ENCODE measurements at places on chromosomes 11 and 22.

- no peak for DNase-seq
These were observed 82.7 kb downstream of the GGT1 start for GRCh38 chr22:24685531-24686190.

GRCh38 chr22:19122752-19123492 is 710 bp upstream of the DGCR2 start:
- peak; percentile 16 for DNase-seq

- no peak for DNase-seq
These were observed 234.1 kb downstream of the KIRREL3 start for GRCh38 chr11:126766440-126766839.

- DNase-seq, result no peak
These were observed 95.9 kb downstream of the TIMP3 start for GRCh38 chr22:32897400-32897799.

DNA sequence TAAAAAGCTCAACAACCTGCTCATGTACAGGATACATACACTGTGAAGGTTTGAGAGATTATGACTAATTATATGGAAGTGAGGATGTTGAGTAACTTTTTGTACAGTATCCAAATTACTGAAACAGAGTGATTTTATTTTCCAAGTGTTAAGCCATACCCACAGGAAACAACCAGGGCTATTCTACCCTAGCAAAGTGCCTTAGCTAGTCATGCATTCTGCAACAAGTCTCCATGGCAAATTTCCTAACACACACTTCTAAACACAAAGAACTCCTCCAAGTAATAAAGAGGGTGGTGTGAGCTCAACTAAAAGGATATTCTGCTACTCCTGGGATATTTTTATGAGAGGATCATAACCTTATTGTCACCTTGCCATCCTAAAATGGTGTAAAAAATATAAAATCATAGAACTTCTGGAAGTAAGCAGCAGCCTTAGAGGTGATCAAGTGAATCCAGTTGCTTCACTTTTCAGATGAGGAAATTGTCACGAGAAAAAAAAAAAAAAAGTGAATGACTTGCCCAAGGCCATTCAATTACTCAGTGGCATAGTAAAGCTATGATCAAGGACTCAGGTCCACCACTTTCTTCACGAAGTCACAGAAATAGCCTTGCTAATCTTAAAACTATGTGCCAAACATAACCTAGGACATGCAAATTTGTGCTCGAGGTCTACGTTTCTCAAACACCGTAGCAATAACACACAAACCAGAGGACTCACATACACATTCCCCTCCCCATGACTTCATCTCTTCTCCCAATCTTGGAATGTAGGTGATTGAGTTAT is 4.2 kb downstream of the LGR4 start:
- DNase-seq, result peak; percentile 65

DNA sequence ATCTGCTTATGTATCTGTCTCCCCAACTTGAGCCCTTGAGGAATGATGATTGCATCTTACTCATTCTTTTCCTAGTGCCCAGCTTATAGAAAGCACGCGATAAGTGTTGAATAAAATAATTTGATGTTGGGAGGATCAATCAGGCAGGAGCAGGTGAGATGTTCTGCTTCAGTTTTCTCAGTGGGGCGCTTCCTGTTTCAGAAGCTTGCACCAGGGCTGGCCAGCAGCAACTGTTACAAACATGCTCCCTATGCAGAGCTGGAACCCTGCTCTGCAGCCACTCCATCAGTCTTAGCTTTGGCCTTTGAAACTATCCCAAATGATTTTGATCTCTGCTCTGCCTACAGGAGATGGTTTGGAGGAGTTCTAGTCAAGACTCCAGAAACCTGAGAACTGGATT is 3.9 kb downstream of the ENDOD1 start:
- no peak for DNase-seq

- no peak for DNase-seq
These were observed 16.9 kb upstream of the PEX26 start for GRCh38 chr22:18060646-18061620.

GRCh38 chr11:68749229-68750123 is 1.8 kb downstream of the TESMIN start:
- peak; percentile 79 for DNase-seq

GRCh38 chr22:25038239-25038638 is 85.7 kb downstream of the KIAA1671 start:
- no peak for DNase-seq

DNA sequence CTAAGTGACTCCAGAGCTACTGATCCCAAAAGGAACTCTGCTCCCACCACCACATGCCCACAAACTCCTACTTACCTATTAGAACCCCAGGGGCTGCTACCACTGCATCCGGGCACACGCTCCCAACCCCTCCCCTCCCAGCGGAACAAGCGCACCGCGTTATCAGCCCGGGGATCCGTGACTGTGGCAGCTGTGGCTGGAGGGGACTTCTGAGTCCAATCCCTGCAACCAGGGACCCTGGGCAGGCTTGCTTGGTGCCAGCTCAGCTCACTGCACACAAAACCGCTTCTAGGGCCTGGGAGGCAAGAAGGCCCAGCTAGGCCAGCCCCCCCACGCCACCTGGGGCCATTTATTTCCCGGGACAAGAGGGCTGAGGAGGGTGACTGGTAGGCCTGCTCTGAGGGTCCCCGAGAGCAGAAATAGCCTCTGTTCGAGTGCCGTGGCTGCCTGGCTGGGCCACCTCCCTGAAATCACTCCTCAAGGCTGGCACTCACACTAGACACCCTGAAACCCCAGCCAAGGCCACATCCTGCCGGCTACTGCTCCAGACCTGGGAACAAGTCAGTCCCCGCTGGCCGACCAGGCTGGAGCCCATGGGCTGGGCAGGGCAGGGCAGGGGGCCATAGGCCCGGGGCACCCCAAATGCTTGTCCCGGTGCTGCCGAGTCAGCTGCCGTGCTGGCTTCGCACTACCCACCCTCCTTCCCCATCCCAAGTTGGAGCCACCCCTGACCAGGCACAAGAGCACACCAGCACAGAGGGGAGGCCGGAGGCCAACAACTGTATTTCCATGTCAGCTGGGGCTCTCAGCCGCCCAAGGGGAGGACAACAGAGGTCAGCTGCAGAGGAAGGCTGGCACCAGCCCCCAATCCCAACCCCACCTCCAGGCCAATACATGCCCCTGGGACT is 1.9 kb upstream of the IFITM10 start:
- DNase-seq, result no peak
